Fibroblast of pulmonary artery (primary cell): ENCODE measurements at places on chromosomes 2 and 18.
A peak's percentile ranks its signal among the peaks of the same experiment; 100 is the strongest.

- no peak for DNase-seq
Observed at GRCh38 chr2:135993421-135993820, 8.0 kb upstream of the DARS1 start.

DNA sequence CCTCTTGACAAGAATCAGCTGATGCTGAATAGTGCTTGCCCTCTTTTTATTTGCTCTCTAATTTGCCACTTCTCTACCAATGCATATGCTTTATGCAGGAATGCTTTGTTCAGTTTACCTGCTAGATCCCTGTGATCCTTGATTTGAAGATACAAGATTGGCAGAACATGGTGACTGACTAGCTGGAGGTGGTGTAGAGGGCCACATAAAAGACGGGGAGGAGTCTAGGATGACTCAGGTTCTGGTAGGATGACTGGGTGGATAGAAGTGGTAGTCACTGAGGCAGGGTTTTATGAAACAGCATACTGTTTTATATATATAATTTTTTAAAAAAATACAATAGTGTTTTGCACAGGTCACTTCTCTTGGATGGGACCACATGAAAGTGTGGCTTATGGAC is 6.3 kb upstream of the ADGRF3 start:
- no peak for DNase-seq

DNA sequence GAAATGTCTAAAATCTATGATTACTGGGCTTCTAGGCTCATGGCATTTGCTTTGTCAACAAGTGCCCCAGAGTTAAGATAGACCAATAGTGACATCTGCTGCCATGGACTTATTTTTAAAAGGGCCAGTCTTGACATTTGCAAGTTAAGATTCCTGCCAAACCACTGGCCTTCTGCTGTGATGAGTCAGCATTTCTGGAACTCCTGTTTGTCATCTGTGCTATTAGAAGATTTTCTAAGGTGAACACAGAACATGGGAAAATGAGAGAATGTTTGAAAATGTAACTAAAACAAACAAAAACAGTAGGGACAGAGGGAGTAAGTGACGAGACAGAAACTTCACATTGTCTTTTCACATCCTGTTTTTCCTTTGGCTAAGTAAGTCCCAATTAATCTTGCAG is 93.7 kb upstream of the WDR75 start:
- peak; percentile 98 for DNase-seq

DNA sequence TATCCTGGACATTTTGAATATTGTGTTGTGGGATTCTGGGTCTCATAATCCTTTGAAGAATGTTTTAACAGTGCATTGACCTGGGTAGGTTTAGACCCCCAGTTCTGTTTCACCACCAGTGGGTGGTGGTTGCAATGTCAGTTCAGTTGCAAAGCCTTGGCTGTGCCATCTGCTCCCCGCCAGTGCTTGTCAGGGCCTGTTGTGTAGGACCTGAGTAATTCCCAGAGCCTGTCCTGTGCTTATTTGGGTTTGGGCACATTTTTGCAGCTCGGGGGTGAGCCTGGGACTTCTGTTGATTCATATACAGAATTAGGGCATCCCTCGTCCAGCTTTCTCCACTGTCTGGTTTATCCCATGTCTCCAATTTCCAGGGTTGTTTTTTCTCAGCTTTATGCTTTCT is 24.8 kb downstream of the ATP9B start:
- DNase-seq, result no peak

DNA sequence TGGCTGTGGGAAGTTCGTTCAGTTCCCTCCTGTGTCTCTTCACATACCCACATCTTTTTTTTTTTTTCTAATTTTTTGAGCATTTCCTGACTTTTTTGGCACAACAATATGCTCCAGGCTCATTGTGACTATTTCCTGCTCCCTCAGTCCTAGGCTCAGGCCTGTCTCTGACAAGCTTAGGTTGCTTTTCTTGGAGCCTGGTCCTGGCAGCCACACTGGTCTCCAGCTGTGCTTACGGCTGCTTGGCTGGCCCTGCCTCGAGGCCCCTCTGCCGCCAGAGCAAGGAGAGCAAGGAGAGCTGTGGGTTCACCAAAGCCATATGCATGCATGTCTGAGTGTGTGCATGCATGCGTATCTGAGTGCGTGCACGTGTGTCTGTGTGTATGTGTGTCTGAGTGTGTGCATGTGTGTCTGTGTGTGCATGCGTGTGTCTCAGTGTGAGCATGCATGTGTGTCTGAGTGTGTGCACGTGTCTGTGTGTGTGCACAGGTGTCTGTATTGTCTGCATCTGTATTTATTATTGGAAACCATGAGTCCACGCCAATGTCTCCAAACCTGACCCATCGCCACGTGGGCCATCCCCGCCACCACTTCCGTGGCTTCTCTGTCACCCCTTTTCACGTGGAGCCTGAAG is 766.1 kb upstream of the SALL3 start:
- DNase-seq, result no peak

DNA sequence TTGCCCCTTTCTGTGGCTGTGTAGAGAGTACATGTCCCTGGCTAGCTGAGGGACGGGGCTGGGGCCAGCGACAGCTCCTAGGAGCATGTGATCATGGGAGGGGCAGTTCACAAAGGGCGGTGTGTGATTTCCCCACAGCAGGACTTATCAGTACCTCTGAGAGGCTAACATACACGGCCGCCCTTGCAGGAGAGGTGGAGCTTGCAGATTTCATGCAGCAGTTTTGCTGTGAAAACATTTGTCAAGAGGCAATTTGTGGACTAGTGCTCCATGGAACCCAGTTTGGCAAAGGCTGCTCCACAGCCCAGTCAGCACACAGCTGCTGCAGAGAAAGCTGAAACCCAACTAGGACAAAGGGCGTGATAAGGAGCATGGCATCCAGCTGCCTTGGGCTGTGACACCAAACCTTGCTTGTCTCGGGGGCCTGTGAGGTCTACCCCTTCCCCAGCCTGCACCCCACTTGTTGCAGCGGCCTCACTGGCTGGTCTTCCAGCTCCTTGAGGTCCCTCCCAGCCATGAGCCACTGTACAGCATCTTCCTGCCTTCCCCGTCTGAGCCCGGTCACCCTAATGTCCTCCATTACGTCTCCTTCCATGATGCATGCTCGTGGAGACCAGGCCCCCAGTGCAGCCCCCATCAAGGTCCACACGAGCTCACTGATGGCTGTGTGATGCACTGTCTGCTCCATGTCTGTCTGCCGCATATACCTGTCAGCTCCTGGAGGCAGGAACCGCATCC is 121.4 kb upstream of the HDAC4 start:
- DNase-seq, result no peak

GRCh38 chr2:120910956-120911951 is 175.6 kb downstream of the GLI2 start:
- DNase-seq, result peak; percentile 52

DNA sequence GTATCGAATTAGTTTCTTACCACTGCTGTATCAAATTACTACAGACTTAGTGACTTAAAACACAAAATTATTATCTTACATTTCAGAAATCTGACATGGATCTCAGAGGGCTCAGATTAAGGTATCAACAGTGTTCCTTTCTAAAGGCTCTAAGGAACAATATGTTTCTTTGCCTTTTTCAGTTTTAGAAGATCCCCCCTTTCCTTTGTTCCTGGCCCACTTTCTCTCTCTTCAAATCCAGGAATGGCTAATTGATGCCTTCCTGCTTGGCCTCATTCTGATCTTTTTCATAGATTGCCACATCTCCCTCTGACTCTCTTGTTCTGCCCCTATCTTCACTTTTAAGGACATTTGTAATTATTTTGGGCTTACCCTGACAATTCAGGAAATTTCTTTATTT is 65.7 kb downstream of the LRP1B start:
- DNase-seq, result no peak

- no peak for DNase-seq
Observed at GRCh38 chr2:241390301-241391206, 34.5 kb downstream of the FARP2 start.

DNA sequence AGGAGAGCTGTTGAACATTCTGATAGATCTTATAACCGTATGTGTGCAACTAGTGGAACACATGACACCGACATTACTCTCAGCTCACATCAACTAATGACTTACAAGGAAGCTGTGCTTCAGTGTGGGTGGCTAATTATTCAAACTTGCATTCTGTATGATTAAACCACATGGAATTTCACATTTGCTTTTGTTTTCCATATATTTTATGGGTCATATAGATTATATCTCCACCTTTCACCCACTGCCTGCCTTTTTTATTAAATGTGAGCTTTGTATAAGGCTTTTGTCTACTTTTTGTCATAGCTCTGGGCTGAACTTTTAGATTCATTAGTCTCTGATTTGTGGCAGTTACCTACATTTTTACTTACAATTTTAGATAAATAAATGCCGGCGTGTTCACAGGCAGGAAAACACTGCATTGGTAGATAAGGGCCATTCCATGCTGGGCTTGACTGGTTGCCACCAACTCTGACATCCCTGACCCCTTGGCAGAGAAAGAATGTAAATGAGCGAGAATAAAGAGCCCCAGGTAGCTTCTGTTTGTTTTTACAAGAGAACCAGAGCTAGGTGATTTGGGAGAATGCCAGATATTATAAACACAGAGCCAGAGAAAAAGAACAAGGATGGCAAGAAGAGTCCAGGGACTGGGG is 35.7 kb downstream of the LYPD6 start:
- DNase-seq, result no peak

- no peak for DNase-seq
Observed at GRCh38 chr2:187362151-187362550, 85.9 kb downstream of the CALCRL start.

- DNase-seq, result peak; percentile 82
Observed at GRCh38 chr18:70454704-70455322, 166.0 kb downstream of the SOCS6 start.

- peak; percentile 24 for DNase-seq
Observed at GRCh38 chr2:86298411-86299390, 38.7 kb downstream of the REEP1 start.

DNA sequence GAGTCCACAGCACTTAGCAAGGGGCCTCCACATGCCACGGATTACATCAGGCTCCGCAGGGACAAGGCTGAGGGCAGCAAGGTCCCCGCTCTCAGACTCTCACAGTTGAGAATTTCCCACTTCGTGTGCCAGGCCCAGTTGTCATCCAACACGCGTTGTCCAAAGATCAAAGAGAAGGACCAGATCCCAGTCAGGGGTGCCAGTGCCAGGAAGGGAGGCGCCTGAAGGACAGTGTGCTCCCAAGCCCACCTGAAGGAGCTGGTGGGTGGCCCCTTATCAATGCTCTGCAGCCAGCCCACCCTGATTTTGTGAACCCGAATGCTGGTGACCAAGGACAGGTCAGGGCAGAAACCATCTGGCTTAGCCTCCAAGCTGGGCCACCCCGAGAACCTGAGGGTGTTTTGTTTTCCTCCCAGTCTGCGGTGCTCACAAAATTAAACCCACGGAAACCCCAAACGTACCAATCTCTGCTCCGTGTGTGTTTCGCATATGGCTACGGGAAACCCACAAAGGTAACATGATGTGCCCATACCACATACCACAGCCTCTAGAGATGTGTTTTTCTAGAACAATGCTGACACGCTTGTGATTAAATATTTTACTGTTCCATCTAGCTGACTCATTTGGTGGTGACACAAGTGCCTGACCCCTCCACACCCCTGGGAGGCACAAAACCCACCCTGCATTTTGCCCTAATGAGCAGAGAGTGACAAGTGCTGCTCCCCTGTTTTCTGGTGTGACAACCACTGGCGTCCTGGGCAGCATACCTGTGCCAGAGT is 24.5 kb downstream of the CRACDL start:
- DNase-seq, result peak; percentile 46

DNA sequence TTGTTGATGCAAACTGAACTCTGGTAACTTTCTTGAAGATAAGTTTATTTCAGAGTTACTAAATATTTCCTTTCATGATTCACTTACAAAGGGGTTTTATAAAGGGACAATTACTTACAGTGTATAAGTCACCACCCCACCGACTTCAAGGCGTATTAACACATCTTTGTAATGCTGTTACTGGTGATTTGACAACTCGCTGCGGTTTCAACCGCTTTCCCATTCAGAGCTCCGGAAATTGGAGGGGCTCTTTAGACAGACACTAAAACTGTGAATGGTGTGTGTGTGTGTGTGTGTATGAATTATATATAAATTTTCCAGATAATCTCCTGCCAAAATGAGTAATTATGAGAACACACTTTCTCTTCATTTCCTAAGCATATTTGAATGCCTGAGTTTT is 4.9 kb downstream of the TM4SF20 start:
- peak; percentile 80 for DNase-seq

GRCh38 chr2:1787755-1788477 is 43.6 kb upstream of the PXDN start:
- no peak for DNase-seq

DNA sequence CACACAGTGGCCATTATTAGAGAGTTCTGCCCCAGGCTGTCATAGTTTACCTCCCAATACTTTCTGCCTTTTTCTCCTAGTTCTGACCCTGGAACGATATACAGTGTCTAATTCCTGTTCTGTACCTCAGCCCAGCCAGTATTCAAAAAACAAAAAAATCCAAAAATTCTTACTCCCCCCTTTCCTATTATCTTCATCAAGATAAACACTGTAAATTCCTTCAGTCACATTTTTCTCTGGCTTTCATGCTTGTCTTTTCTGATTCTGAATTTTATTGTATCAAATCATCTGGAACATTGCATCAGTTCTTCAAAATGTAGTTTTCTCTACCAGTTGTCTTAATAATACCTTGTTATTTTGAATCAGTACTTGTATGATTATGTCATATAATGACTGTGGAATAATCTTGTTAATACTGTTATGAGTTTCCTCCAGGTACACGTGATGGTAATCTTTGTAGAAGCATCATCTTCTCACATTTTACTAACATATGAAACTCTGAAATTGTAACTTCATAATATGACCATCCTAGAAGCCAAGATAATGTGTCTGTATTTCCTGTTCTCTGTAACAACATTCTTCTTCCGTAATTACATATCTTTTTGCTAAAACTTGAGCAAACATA is 79.0 kb upstream of the NOSTRIN start:
- no peak for DNase-seq

DNA sequence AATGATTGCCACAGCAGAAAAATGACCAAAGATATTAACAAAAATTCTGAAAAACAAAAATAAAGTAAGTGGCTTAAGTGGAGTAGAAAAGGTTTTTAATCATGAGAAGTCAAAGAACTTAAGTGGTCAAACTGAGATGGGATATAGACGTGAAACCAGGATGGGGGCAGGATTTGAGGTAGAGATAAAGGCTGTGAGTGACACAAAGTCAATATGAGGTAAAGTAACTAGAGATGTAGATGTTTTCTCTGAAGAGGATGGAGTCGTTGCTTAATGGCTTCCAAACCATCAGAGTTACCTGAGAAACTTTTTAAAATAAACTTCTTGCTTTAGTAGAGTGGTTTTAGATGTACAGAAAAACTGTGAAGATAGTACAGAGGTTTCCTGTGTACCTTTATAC is 21.2 kb downstream of the ANKRD12 start:
- DNase-seq, result no peak

DNA sequence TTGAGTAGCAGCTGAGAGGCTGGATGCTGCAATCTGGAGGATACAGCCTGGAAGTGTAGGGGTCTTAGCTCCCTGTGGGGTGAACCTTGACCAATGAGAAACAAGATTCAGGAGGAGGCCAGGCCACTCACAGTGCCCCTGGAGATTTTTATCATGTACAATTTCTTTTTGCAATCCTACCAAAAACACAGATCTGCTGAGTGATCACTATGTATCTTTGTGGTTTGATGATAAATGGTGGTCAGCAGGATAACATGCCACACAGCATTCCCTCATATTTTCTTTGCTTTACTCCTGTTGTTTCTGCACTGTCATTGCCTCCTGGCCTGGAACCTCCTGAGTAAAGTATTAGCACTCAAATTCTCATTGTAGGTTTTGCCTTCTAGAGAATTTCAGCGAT is 357.9 kb downstream of the THSD7B start:
- DNase-seq, result peak; percentile 3
